NCI-H460 (cell line): ENCODE measurements at places on chromosomes 2 and 18.
A peak's percentile ranks its signal among the peaks of the same experiment; 100 is the strongest.

- DNase-seq = no peak
Observed at GRCh38 chr2:134401081-134401497, 147.2 kb downstream of the MGAT5 start.

DNA sequence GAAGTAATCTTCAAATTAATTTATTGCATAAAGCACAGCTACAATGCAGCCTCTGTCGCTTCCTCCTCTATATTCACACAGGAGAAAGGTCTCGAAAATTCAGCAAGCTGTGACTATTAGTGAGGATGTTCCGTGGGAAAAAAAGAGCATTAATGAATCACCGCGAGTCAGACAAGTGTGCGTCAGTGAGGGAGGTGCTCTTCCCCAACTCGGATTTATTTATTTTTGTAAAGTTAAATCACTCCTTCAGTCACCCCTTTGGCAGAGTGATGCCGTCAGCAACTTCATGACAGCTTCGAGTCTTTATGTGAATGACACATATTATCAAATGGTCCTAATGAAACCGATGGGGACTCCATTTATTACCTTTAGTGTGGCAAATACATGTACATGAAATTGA, 648.9 kb upstream of the SALL3 start:
- peak; percentile 49 for DNase-seq

- DNase-seq = no peak
Observed at GRCh38 chr2:110904779-110905148, 172.4 kb downstream of the ACOXL start.

DNA sequence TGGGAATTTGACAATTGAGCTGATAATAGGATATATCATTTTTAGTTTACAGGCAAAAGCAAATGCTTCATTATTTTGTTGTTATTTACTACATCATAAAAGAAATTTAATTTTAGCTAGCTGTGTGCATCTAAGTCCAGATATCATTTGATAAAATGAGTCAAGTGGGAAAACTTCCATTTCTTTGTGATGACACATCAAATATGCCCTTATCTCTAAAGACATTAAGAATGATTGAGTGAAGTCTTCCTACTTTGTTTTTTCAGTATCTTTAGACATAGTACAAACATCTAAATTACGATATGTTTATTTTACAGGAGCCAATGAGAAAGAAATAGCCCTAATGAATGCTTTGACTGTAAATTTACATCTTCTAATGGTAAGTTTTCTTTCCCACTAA, 77.0 kb downstream of the KYNU start:
- no peak for DNase-seq

DNA sequence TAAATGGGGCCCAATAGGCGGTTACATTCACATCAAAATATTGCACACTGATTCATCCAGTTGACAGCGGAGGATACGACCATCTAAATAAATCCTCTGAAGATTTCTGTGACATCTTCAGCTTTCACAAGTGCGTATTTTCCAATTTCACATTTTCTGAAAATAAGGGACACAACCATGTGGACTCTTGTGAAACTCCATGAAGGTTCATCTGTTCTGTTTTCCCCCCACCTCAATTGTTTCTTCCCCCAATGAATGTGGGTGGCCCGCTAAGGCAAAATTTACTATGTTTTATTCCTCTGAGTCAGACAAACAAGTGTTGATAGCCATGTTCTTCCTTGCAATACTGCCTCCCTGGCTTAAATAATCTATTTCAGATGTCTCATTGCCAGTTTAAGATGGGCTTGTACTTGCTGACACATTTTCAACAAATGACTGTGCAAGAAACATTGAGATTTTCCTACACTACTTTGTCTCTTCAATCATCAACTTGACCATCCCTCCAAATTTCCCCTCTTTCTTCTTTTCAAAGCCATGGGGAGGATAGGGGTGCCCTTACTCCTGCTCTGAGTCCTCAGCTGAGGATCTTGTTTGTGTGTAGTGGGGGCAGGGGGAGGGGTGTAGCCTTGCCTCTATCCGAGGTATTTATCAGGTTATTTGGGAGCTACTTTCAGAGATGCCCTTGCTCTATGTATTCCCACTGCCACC, 78.2 kb downstream of the BCL11A start:
- no peak for DNase-seq

DNA sequence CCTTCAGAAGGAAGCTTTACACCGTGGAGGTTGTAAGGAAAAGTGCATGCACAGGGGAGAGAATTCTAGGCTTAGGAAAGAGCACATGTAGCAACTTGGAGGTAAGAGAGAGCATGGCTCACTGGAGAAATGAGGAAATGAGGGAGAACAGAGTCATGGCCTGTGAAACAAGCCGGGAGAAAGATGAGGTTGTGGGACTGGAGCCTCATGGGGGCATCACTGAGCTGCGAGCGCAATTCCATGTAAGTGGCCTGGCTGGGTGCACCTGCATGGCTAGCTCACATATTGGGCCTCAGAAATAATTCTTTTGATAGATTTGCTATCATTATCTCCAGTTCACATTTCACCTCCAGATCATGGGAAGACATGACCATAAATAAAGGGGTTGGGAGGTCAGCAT, 785.5 kb upstream of the RAB6C start:
- DNase-seq = no peak

GRCh38 chr18:73613706-73614340, 533.8 kb downstream of the FBXO15 start:
- no peak for DNase-seq

DNA sequence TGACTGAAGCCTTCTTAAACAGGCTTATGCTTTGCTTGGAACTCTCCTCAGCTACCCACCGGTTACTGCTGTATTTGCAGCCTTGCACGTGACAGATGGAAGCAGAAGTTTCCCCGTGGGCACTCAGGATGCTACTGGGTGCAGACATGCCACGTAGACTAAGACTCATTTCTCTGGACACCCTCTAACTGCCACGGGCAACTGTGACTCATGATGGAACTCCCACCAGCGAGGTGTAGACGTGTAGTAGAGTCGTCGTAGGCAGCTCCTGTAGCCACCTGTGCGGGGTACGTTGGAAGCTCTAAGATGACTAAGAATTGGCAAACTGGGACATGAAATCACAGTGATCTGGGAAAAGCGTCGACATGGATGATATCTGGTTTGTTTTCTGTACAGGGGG, 27.5 kb downstream of the TSHZ1 start:
- no peak for DNase-seq

GRCh38 chr2:36173760-36174404, 181.7 kb upstream of the CRIM1 start:
- no peak for DNase-seq

- DNase-seq = no peak
Observed at GRCh38 chr18:8515142-8515865, 93.9 kb upstream of the RAB12 start.

GRCh38 chr2:10000541-10000940, 42.8 kb upstream of the KLF11 start:
- no peak for DNase-seq

GRCh38 chr18:12074736-12075135, 18.9 kb upstream of the ANKRD62 start:
- DNase-seq = no peak

- no peak for DNase-seq
Observed at GRCh38 chr18:50310080-50310479, 22.6 kb upstream of the CXXC1 start.

DNA sequence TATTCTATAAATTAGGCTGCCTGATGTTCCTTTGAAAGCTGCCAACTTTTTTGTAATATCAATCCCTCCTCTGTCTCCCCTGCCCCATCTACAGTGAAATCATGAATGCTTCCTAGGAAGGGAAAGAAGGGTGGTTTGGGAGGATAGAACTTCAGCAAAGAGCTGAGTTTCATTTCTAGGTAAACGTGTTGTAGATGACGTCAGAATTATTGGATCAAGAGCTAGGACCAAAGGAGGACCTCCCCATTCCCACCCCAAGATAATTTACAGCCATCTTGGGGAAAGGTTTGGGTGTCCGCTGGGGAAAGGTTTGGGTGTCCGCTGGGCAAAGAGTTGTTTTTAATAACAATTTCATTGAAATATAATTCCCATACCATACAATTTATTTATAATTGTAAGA, 11.2 kb upstream of the ANKRD53 start:
- no peak for DNase-seq

- no peak for DNase-seq
Observed at GRCh38 chr18:50232419-50232818, 33.9 kb downstream of the CFAP53 start.

GRCh38 chr18:26826656-26827235, 38.8 kb downstream of the AQP4 start:
- no peak for DNase-seq

DNA sequence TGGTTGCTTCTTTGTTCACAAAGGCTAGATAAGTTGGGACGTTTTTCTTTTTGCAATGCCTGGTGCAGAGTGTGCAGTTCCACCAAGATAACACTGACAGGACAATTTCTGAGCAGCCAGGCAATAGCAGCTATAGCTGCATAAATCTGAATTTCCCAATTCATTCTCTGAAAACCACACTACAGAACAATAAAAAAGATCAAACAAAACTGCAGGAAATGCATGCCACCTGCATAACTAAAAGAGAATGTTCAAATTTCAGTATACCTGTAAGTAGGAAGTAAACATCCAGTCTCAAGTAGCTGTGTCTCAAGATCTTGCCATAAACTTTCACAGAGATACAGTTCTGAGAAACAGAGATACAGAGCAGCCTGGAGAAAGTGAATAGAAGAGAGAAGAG, 5.3 kb upstream of the KCTD18 start:
- DNase-seq = no peak

DNA sequence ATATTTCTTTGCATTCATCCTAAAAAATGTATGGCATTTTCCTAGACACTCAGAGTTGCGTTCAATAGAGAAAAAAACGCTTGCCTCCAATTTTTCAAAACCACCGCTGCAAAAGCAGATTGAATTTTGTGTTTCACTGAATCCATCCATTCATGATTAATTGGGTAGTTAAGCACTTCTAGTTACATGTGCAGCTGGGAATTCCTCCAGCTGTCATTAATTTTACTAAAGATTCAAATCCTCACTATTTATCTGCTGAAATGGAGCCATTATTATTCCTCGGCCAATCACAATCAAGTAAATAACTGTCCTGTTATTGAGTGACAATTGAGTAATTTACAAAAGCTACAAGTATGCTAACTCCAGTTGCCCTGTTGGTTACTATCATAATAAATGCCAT, 75.8 kb upstream of the ARL5A start:
- no peak for DNase-seq

DNA sequence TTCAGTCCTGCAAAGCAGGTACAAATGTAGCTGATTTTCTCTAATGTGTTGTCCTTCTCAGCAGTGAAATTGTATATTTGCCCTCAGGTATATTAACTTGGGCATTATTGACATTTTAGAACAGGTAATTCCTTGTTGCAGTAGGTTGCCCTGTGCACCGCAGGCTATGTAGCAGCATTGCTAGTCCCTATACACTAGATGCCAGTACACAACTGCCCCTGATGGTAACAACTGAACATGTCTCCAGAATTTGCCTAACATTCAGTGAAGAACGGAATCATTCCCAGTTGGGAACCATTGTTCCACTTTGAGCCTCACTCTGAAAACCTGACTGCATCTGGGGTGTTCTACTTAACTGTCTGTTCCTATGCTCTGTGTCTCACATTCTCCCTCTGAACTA, 23.1 kb upstream of the TFPI start:
- DNase-seq = no peak

DNA sequence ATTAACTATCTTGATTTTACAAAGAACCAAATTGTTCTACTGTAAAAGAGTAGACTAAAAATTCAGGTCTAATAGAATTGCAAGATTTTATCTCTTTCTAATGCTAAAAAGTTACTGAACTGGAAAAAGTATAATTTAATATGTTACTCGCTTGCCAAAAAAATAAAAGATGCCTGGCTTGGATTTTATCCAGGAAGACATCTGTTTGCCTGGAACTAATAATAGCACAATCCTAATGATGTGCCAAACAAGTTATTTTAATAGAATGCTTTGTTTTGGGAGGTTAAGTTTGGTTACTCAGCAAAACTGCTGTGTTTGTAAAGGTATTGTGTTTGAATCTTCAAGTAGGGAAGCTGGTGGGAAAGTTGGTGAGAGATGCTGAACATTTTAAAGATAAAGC, 19.4 kb upstream of the ZSWIM2 start:
- DNase-seq = no peak

GRCh38 chr2:209556354-209556961, 132.6 kb downstream of the MAP2 start:
- peak; percentile 51 for DNase-seq

GRCh38 chr2:2931318-2932075, 446.1 kb downstream of the EIPR1 start:
- DNase-seq = no peak

DNA sequence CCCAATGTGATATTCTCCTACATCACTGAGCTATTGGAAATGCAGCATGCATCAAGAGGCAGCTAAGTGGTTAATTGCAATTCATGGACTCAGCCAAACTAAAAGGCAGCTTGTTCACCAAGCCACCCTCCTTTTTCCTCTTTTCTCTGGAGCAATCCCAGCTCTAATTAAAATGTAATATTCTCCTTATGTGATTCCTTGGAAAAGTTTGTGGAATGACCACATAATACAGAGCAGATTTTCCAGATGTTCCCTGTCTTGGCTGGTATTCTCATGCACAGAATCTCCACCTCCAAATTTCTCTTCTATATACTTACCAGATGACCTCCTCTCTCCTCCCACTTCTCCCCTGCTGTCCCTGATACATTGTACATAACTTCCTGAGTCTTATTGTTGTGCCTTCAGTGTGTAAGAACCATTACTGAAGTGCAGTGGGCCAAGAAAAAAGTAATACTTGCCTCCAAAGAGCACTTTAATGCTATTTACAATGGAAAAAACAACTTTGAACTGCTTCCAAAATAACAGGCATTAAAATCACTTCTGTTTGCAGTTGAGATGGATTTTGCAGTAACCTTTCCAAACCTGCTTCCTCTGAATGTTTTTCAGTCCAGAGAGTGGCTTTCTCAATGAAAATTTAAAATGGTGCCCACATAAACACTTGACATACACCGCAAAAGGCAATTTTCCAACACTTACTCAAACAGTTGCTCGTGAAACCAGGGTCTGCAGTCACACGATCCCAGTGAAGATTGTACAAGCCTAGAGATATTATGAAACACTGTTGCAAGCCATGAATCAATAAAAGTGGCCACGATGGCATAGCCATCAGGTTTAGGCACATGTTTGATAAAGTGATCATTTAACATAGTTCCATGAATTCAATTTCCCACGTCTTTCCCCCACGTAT, 258.0 kb downstream of the MTX2 start:
- DNase-seq = no peak

DNA sequence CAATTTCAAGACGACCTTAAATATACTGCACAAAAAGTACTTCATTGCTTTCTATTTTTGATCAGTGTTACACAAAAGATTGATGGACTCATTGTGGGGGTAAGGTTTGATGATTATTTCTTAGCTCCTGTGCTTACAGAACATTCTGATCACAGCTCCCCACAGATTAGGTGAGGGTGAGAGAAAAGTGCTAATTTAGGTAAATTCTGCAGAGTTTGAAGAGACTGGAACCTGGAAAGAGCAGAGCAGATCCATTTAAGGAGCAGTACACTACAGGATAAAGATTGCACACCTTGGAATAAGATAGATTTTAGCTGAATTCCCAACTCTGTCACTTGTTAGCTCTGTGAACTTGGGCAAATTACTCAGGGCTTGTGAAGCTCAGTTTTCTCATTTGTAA, 291.9 kb upstream of the CDH7 start:
- DNase-seq = no peak

GRCh38 chr2:220857368-220857767, 714.7 kb downstream of the EPHA4 start:
- DNase-seq = no peak
